ENCODE measurements at places on chromosomes 6 and 20.

- no peak for DNase-seq
Measured at GRCh38 chr6:35634316-35634715, 54.4 kb downstream of the FKBP5 start.

DNA sequence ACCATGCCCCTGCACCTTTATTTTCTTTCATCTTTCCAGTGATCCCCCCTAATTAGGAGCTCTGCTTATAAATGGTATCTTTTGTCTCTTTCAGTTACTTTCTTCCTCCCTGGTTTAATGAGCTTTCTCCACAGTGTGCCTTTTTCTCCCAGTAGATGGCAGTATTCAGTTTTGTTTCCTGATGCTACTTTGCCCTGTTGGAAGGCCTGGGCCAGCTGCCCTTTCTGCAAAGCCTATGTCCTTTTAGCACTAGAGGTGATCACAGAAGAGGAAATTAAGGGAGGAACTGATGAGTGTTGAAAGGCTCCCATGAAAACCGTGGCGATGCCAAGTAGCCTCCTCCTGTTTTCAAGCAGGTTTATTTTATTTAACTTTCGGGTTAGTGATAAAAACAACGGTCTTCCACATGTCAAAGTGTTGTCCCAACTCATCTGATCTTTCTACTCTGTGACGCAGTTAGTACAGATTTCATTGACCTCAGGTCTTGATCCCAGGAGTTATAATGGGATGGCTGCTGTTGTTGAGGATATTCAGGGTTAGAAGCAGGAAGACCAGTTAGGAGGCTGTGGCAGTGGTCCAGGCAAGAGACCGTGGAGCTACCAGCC lies 184.2 kb upstream of the BMP2 start:
- DNase-seq = peak; percentile 58

- peak; percentile 1 for DNase-seq
Measured at GRCh38 chr20:52340036-52340634, 148.6 kb upstream of the ZFP64 start.

- DNase-seq = no peak
Measured at GRCh38 chr6:15431762-15432483, 186.1 kb downstream of the JARID2 start.
